NCI-H446 treated with DMSO at 0.1 percent for 48 hours (cell line): ENCODE measurements at places on chromosomes 3 and 15.

DNA sequence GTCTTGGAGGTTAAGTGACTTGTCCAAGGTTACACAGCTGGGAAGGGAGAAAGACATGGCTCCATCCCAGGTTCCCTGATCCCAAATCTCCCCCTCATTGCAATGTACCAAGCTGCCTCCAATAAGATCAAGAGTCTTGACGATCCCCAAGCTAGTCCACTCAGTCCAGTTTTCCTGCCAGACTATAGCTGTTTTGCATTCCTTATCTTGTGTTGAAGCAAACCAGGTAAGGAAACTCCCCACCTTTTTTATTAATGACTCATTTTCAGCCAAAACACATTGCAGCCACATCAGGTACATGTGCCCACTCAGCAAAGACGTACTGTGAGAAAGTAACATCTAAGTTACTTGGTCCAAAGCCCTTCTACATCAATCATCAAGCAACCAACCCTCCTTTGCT is 41.9 kb downstream of the LIPC start:
- no peak for DNase-seq

DNA sequence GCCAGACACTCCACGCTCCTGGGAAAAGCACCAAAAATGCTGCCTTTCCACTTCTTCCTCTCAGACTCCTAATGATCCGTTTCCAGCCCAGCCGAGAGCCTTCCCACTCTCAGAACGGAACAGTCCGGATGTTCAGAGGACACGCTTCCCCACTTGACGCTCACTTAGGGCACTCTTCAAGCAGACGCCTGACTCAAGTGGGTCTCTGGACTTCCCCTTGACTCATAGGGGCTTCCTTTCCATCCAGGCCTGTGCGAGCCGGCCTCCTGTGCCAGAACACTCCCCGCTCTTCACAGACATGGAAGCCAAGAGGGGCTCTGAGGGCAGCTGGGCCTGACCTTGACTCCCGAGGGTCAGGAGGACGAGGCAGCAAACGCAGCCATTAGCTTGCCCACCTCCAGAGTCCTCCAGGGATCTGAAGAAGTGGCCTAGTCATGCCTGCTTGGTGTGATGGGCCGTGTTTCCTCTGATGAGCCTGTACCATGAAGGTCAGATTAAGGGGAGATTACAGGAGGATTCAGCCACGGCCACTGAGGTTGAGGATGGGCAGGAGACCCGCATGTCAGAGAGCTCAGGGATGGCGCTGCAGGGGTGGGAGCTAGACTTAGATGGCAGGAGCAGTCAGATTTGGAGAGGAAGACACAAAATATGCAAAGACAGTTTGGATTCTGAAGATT is 114.7 kb upstream of the TLE3 start:
- no peak for DNase-seq

GRCh38 chr3:63968612-63969350 is 54.5 kb downstream of the PSMD6 start:
- no peak for DNase-seq

GRCh38 chr3:167078070-167078622 is 302.0 kb downstream of the ZBBX start:
- no peak for DNase-seq

- DNase-seq: no peak
These were observed 3.7 kb upstream of the SLC41A3 start for GRCh38 chr3:126087552-126088175.

DNA sequence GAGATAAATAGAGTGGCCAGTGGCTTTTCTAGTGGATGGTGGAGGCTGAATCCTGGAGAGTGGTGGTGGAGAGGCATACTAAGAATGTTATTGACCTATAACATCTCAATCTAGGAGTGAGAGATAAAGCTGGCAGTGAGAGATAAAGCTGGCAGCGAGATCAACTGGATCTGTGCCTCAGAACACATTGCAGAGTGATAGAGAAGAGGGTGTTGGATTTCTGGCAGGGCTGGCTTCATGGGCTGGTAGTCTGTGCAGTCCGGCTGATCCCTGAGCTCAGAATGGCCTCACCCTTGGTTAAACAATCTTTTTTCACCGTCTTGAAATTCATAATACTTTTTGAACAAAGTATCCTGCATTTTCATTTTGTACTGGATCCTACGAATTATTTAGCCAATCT is 221.2 kb downstream of the NLGN1 start:
- peak; percentile 41 for DNase-seq

- DNase-seq: no peak
These were observed 489.7 kb downstream of the CNTN3 start for GRCh38 chr3:74124782-74125181.

GRCh38 chr15:27645672-27646071 is 453.4 kb downstream of the OCA2 start:
- no peak for DNase-seq

DNA sequence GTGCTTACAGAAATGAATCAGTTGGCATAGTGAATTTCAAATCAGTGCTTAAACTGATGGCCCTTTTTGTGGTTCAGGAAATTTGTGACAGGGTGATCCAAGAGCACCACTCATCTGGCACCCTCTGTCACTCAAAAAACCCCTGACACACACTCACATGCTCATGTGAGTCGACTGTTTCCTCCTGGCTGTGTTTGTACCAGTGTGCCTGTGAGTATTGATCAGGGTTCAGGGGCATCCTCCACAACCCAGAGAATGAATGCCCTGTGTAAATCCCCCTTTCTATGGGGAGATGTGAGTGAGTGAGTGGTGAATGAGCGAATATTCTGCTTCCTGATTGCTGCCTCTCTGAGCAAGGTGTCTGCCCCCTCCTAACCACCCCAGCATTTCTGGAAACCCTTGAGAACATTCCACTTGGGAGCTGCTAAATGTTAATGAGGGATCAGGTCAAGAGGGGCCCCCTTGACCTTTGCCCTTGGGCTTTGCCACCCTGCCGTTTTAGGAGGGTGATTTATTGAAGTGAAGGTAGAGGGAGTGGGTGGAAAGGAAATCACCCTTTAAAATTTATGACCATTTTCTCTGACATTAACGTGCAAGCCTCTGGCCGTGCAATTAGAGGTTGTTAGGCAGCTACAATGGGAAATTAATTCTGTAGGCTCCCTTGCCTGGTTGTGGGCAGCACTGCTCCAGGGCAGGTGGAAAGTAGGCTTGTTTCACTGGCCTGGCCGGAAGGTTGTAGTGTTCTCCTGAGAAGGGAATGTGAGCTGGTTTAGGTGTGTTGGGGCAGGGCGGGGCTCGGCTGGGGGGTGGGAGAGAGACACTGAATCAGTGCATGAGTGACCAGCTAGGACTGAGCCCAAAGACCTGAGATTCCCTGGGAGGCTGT is 87.2 kb downstream of the SLCO3A1 start:
- no peak for DNase-seq

DNA sequence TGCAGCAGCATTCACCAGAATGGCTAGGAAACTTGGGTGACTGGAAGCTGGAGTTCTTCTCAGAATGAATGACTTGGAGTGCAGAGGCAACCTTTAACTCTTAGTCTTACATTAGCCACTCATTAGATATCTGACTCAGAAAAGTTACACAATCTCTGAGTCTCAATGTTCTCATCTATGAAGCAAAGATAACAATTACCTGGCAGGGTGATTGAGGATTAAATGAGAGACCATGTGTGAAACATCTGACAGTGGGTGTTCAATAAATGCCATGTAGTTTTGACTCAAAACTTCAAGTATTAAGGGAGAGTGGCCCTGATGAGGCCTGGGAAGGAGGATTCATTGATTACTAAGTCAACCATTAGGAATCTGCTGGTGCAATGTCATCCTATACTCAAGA is 48.3 kb downstream of the MRPL3 start:
- DNase-seq: no peak

DNA sequence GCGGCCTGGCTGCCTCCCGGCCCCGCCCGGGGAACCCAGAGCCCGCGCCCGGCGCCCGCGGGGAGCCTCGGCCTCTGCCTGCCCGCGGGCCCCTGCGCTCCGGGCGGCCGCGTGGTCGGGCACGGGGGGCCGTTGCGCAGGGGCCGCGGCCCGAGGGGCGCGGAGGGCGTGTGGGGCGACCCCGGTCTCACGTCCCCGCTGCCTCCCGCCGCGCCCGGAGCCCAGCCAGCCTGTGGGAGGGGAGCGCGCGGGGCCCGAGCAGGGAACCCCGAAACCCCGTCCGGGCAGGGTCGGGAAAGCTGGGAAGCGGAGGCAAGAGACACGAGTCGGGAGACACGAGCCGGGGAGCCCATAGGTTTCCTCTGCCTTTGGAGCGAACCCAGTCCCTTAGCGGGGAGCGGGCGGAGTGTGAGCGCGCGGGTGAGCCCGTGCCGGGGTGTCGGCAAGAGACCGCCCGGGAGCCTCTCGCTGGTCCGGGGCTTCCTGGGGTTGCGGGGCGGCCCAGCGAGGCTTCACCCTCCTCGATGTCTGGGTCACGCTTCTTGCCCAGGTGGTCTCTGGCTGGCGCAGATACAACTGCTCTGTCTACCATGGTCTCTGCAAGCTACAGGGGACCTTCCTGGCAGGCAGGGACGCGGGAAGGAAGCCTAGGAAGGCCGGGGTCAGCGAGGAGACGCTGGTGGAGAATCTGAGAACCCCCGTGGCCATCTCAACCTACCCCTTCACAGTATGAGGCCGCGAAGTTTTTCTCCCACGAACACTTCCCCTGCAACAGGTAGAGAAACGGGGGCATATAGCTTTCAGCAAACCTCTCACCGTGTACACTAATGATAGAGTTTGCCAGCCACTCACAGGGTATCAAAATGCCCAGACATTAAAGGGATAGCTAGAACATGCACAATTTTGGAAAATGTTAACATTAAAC is 586 bp downstream of the LRRK1 start:
- DNase-seq: no peak
